ENCODE measurements at places on chromosomes 5 and 9. TPM values are rescaled to one million over a fixed set of nuclear protein-coding genes. Genes with fewer than 3 reads are reported as not detected.

GPSM1 gene
- 10.7 TPM for total RNA-seq

SLC2A8 gene
- 6.7 TPM for total RNA-seq

DIPK1B gene
- 1.3 TPM for total RNA-seq

GPR151 gene
- total RNA-seq = not detected

OR1N2 gene
- total RNA-seq = not detected
